Caudate nucleus (tissue), 63 donors: ENCODE measurements at places on chromosomes 4 and X.

GRCh38 chrX:18548996-18549395, 122.9 kb downstream of the RS1 start:
- no peak for DNase-seq

DNA sequence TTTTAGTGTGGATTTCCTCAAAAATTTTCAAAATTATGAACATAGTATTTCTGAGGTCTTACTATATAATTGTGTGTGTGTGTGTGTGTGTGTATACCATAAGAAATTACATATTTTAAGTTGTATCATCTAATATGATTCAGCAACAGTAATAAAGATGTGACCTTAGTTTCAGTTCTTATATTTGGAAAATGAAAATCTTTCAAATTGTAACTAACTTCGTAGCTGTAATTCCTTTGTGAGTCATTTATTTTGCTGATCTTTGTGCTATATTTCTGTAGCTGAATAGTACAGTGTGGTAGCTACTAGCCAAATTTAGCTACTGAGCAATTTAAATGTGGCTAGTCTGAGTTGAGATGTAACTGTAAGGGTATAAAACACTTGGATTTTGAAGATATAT, 116.4 kb downstream of the RAP1GDS1 start:
- no peak for DNase-seq

- no peak for DNase-seq
These were observed 8.6 kb upstream of the CCDC149 start for GRCh38 chr4:24921491-24921890.

GRCh38 chr4:58166490-58166889, 1056.3 kb upstream of the IGFBP7 start:
- DNase-seq = no peak

DNA sequence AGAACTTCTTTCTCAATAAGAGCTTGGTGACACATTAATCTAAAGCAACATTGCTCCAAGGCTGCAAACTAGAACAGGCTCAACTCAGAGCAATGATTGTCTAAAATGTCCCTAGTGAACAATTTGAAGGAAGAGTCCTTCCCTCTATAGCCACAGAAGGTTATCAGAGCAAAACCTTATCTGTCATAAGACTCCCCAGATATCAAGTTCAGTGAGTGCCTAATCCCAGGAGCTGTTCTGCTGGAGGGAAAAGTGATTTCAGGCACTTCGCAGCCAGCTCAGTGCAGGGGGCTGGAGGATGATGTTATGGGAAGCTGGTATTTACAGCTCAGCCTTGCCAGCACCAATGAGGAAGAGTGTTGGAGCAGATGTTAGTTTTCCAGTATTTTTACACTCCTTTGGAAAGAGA, 497.5 kb downstream of the INPP4B start:
- no peak for DNase-seq

DNA sequence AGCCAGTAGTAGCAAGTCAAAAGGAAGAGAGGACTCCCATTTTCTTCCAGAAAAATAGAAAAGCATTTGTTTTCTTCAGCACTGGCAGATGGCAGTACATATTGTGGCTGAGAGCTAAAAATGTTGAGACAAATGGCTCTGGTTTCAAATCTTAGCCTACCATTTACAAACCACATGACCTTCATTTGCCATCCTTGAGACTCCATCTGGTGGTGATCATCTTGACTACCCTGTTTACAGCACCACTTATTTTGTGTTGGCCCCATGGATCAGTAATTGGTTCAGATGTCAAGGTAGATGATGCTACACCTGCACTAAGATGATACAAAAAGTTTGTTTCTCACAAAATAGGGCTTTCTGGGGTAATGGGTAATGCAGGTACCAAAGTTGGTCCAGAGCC, 951.8 kb upstream of the IGFBP7 start:
- DNase-seq = no peak

- DNase-seq = no peak
These were observed 38.6 kb upstream of the MSMO1 start for GRCh38 chr4:165288639-165289422.

DNA sequence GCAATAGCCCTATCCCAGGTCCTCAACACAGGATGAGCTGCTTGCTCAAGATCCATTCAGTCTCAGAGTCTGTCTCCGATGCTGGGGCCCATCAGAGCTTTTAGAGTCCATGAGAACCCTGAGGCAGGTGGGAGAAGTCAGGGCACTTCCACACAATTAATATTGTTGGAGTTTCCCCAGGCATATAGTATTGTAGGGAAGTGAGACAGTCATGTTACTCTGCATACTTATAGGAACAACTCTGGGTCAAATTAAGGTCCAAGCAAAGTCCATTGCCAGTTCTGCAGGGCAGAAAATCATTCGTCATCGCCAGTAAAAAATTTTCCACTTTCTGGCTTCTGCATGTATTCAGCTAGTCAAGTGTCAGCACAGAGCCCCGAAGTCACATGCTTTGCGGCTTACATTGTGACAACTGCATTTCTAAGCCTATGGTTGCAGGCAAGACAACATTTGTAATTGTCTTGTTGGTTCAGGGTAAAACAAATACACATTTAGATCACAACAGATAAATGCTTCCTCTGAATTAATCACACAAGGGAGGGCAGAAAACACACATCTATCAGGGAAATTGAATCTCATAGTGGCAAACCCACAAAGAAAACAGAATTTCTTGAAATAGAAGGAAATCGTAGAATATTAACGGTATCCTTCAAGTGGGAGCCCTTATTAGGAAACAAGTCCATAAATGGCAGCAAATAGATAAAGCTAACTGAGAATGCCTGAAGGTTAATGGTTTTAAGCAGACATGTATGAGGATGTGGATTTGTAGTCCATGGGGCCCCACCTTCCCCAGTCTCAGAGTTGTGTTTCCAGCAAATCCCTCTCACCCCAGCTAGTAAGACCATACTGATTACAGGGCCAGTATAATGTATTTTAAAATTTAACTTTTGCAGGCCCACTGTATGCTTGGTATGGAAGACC, 412.1 kb upstream of the RASGEF1B start:
- no peak for DNase-seq
